CD14-positive monocyte (primary cell): ENCODE measurements at places on chromosomes 6 and 20.

DNA sequence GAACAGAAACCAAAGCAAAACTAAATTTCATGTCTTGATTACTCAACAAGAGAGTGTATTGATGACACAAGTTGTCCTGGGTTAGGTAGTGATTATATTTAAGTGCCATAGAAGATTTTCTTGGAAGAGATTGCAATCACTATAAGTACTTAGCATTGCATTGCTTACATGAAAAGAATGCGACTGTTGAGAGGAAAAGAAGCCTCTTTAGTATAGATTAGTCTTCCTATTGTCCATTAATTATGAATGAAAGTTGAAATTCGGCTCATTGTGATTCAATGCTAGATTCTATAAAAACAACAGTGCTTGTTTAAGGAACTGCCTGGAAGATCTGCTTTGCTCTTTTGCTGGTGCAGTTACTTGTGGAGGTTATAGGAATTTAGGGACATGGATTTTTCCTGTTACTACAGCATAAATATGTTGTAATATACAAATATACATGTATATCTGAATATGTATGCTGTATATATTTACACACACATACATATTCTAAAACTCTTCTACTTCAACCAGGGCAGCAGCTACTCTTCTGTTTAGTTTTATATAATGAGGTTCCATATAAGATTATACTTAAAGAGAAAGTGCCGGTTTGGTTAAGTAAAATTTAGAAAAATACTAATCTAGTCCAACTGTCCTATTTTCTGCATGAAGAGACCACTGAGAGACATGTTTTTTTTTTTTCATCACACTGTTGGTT is 796.3 kb downstream of the KIF16B start:
- no peak for DNase-seq

- no peak for DNase-seq
Measured at GRCh38 chr6:89749918-89750317, 69.7 kb downstream of the MDN1 start.

DNA sequence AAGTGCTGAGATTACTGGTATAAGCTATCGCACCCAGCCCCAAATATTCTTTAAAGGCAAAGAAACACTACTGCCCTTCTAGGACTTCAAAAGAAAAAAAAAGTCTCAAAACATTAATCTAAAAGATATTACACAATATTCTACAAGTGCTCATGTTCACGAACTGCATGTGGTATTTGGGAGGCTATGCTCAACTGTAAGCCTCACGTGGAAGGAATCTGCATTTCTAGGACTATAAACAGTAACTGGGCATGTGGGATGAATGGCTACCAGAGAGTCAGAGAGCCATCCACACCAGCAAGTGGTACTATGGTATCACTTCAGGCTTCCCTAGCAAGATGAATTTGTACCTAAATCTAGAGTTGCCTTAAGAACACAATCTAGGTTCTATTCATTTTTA is 50.0 kb downstream of the FKBP5 start:
- no peak for DNase-seq

DNA sequence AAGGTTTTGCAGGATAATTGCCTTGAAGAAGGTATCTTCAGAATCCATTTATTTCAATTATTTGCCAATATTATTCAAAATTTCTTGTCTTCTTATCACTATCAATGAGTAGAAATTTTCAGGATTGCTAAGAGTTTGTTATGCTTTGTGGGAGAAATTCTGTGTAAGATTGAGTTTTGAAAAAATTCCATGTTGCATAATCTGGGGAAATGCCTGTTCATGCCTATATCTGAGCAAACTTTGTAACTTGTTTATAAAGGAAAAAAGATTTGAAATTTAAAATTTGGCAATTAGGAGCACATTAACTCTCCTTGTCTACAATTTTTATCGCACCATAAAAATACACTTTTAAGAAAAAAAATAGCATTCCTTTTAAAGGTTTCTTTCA is 39.8 kb upstream of the EDN1 start:
- peak; percentile 43 for DNase-seq

DNA sequence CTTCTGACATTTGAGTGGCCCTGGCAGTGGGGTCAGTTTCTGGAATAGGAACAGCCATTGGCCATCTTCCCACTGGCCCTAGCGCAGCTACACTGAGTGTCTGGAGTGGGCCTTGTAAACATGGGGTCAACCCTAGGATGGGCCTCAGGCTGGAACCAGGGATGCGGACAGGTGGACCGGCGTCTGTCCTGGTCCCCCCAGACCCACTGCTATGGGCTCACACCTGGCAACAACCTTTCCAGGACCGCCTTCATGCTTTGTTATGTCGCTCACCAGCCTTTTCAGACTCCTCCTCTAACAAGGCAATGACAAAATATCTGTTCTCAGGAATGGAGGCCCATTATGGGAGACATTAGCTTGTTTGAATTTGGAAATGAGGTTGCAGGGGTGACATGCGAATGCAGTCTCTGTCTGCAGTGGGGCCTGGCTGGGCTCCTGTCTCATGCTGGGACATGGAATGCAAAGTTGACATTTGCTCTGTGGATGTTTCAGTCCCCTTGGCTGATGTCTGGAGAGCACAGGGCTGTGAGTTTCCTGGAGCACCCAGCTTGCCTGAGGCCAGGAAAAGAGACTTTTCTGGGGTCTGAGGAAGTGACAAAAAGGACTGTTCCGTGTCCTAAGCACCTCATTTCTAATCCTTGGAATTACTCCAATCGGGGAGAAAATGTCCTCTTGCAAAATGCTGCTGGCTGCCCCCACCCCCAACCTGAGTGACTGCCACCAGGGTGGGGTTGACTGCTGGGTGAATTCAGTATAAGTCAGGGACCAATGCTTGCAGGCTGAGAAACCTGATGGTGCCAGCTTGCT is 98.7 kb upstream of the PMEPA1 start:
- DNase-seq, result no peak

- DNase-seq, result no peak
Measured at GRCh38 chr6:52672412-52673025, 1.6 kb downstream of the TMEM14A start.

DNA sequence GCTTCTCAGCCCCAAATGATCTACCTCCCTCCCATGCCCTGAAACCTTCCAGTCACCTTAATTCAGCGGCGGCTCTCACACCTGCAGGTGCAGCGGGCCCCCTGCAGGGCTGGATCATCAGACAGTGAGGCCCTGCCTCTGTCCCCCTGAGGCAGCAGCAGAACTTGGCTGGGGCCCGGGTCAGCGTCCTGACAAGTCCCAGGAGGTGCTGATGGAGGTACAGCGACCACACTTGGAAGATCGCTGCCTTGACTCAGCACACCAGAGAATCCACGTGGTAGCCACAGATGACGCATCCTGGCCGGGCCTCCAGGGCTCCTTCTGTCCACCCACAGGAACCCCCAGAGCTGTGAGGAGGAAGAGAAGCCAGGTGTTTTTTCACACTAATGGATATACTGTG is 116.4 kb upstream of the THBS2 start:
- DNase-seq, result no peak

- DNase-seq, result no peak
Measured at GRCh38 chr20:61539706-61540360, 287.8 kb downstream of the CDH4 start.

GRCh38 chr6:35358086-35358485 is 15.7 kb downstream of the PPARD start:
- no peak for DNase-seq

DNA sequence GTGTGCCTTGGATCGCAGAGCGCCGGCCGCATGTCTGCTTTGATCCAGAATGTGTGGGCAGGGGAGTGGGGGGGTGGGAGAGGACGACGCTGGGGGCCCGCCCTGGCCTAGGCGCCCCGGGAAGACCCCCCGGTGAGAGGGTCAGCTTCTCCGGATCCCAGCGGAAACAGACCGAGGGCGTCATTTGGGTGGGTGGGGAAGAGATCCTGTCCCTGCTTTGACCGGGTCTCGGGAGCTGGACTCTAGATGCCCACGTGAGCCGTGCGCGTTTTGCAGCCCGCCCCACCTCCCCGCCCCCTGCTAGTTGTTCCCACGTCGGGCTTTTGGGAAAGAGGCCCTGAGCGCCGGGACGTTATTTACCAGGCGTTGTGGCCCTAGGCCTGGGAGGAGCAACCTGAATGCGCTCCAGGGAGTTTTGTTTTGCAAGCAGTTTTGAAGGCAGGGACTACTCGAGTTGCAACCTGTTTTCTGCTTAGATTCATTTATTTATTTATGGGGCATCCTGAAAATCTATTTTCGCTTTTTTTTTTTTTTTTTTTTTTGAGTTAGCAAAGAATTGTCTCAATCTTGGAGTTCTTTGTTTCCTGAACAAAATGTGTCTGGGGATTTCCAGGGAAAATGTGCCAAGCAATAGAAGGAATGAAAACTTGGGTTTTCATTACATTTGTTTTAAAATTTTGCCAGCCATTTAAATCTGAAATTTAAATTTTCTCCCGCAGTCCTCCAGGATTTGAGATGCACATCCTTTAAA is 1.6 kb downstream of the DSP start:
- no peak for DNase-seq

DNA sequence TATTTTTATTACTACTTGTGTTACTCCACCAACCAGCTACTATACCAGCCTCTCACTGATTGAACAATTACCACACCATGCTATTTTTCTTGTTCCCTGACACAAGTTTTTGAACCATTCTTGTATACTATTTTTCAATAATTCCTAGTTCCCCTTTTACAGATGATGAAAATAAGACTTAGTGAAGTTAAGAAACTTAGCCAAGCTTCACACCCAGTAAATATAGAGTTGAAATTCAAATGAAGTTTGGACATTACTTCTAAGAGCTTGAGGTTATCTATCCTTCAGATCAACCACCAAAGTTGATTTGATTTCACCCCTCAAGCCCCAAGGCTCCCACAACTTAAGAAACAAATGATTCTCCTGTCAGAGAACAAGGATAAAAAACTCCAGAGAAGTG is 13.1 kb upstream of the BCAS1 start:
- no peak for DNase-seq

- no peak for DNase-seq
Measured at GRCh38 chr6:144286503-144287393, 1.6 kb downstream of the UTRN start.

DNA sequence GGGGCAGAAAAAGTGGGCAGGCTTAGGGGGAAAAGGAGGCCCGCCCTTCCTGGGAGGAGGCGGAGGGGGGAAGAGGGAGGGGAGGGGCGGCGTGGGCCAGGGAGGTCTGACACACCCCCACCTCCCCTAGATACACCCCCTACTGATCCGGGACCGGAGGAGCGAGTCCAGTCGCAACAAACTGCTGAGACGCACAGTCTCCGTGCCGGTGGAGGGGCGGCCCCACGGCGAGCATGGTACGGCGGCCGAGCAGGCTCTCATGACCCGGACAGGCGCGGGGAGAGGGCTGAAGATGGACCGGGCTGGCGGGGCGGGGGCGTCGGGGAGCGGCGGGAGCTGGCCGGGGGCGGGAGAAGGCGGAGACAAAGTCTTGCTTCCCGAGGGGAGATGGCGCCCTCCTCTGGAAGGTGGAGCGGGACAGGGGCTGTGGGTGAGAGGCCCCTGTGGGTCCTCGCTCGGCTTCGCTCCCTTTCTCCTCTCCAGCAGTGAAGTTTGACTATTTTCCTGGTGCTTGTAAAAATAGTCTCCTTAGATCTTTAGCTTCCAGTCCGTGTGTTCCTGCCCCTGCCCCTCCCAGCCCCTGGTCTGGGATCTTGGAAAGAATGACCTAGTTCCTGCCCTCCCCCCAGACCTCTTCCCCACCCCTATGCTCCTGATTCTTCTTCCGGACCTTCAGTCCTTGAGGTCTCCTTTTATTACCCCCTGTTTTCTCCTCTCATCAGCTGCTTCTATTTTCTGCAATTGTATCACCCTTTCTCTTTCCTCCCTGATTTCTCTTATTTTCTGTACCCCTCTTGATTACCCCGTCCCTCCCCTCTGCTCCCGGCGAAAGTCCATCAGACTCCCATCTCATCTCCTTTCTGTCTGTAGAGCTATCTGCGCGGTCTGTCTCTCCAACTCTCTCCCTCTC is 6.1 kb downstream of the SYNGAP1 start:
- DNase-seq, result peak; percentile 70

DNA sequence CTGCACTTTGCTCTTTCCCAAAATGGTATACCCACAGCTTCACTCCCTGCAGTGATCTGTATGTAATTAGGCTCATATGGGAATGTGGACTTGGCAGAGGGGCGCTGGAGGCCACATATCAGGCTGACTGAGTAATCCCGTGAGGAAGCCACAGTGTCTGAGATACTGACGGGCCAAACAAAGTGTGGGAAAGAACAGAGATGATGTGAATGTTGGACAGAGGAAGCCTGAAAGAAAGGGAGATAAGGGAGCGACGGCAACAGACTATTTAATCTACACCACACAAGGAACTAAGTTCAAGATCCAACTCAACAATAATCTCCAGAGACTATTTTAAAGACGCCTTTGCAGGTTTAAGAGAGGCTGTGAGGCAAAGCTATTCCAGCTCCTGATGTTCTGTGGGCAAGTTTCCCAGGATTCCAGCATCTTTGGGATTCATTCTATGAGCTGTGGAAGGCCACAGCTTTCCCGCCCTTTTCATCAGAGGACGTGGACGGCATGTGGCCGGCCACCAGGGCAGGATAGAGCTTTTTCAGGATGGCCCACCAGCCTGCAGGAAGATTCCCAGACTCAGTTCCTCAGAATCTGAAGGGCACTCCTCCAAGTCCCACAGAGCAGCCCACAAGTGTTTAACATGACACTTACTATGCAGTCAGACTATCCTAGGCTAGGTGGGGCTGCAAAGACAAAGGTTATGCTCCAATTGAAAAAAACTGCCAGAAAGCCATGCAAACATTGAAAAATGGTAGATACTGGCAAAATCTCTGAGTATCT is 237.5 kb downstream of the ATXN1 start:
- DNase-seq, result no peak

DNA sequence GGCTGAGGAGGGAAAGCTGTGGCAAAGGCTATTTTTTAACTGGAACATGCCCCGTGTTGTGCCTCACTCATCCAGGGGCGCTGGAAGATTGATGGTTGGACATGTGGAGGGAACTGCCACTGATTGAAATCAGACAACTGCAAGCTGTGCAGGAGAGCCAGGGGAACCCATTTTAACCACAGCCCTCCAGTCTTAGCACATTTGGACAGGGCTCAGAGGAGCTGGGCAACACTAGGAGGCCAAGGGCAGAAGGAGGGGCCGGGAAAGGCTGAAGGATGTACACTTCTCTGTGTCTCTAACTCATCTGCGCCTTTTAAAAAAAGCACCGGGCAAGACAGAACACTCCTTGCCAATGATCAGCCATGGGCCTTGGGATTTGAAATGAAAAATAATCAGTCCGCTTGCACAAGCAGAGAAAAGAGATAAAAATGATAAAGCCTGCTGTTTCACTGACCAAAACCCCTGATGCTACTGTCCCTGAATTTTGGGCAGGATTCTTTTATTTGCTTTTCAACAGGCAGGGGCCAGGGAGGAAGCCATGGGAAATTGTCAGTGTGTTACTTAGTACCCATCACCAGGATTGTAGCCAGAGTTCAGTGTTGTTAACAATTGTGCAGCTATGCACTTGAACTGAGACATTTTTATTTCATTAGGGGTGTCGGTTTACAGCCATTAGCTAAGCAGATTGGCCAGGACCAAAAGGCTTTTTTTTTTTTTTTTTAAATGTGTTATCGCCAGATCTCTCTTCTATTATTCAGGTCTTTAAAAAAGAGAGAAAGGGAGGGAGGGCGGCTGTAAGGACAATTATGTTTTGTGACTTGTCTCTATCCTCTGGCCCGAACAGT is 109.3 kb upstream of the EYA4 start:
- DNase-seq, result no peak
